Epithelial cell of alveolus of lung (primary cell): ENCODE measurements at places on chromosomes 2 and 18. TPM values are rescaled to one million over a fixed set of nuclear protein-coding genes. Genes with fewer than 3 reads are reported as not detected.

Gene GKN1
- total RNA-seq = not detected in 2 replicates

Gene CDH2
- total RNA-seq = 21.9 and 68.8 TPM in 2 replicates

Gene SLC19A3
- total RNA-seq = 1.0 and 1.9 TPM in 2 replicates

Gene NOSTRIN
- 0.26 TPM in 1 of 2 replicates, not detected in the other for total RNA-seq

Gene KLHL29
- 4.0 and 6.8 TPM in 2 replicates for total RNA-seq

Gene TANC1
- 17.8 and 30.3 TPM in 2 replicates for total RNA-seq

Gene POTEC
- not detected in 2 replicates for total RNA-seq

Gene HS1BP3
- total RNA-seq = 23.3 and 36.3 TPM in 2 replicates

Gene PSMD1
- total RNA-seq = 43.2 and 86.0 TPM in 2 replicates

Gene CYP26B1
- total RNA-seq = 0.08 and 2.2 TPM in 2 replicates

Gene PPP4R1
- total RNA-seq = 53.9 and 55.1 TPM in 2 replicates

Gene WNT6
- not detected in 2 replicates for total RNA-seq

Gene EHD3
- 23.0 and 36.4 TPM in 2 replicates for total RNA-seq

Gene FAM228A
- 0.08 and 0.39 TPM in 2 replicates for total RNA-seq

Gene GPR45
- not detected in 2 replicates for total RNA-seq

Gene FAP
- 15.5 and 118 TPM in 2 replicates for total RNA-seq

Gene RAB1A
- 92.2 and 95.6 TPM in 2 replicates for total RNA-seq

Gene IL36A
- not detected in 2 replicates for total RNA-seq

Gene PLB1
- 1.0 TPM in 1 of 2 replicates, not detected in the other for total RNA-seq

Gene CCDC102B
- 12.8 and 18.3 TPM in 2 replicates for total RNA-seq

Gene HNRNPA3
- total RNA-seq = 31.0 and 50.5 TPM in 2 replicates

Gene IL1A
- 0.24 and 14.7 TPM in 2 replicates for total RNA-seq

Gene CEP76
- total RNA-seq = 5.3 and 7.6 TPM in 2 replicates

Gene CD8B2
- total RNA-seq = not detected in 2 replicates

Gene SEC11C
- total RNA-seq = 12.9 and 13.7 TPM in 2 replicates

Gene CARF
- total RNA-seq = 3.6 and 11.3 TPM in 2 replicates

Gene KCNS3
- total RNA-seq = 1.4 and 12.4 TPM in 2 replicates

Gene GNLY
- total RNA-seq = 0.24 TPM in 1 of 2 replicates, not detected in the other

Gene GALNT3
- 0.56 and 3.6 TPM in 2 replicates for total RNA-seq

Gene STK36
- 7.6 and 25.6 TPM in 2 replicates for total RNA-seq

Gene FTCDNL1
- 0.39 TPM in 1 of 2 replicates, not detected in the other for total RNA-seq

Gene IL1RN
- total RNA-seq = 0.13 TPM in 1 of 2 replicates, not detected in the other
